ENCODE measurements at places on chromosomes 16 and 17. TPM values are rescaled to one million over a fixed set of nuclear protein-coding genes. Genes with fewer than 3 reads are reported as not detected.

DNA sequence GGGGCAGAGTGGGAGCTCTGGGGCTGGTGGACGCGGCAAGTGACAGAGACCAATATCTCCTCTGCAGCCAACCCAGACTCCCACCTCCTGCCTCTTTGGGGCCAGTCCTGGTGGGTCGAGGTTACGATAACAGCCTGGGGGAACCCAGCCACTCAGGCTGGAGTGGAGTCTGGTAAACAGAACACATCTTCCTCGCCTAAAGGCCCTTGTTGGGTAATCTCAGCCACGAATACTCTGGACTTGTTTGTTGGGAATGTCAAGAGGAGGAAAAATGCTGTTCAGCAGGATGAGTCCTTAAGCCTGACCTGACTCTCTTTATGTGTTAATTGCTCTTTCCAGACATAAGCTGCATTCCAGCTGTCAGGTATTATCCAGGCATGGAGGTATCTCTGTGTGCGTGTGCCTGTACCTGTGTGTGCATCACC, 8.0 kb upstream of the SPNS2 start:
- no peaks in the 10 kb centered on the region for H3K36me3 ChIP-seq
- H3K27ac ChIP-seq: no peak overlapping the region
- H3K4me1 ChIP-seq: no peaks in the 10 kb centered on the region
- no peak overlapping the region for H3K4me3 ChIP-seq
- no peaks in the 10 kb centered on the region for H3K27me3 ChIP-seq
- no peak for DNase-seq

GRCh38 chr16:87101903-87102302, 215.3 kb downstream of the C16orf95 start:
- H3K36me3 ChIP-seq: no peaks in the 10 kb centered on the region
- no peak overlapping the region for H3K4me3 ChIP-seq
- H3K27me3 ChIP-seq: no peaks in the 10 kb centered on the region
- H3K27ac ChIP-seq: no peak overlapping the region
- no peaks in the 10 kb centered on the region for H3K4me1 ChIP-seq
- no peak for DNase-seq

DNA sequence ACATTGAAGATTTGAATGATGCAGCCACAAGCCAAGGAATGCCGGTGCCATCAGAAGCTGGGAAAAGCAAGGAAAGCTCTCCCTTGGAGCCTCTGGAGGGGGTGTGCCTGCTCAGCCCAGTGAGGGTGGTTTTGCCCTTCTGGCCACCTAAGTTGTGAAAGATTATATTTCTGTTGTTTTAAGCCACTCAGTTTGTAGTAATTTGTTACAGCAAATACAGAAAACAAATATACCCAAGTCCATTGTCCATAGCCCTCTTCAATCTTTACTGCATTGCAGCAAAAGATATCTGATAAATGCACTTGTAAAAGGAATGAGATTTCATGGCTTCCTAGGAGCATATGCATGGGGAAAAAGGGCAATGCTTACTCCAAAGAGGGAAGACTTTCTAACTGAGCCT, 447.9 kb downstream of the HAPSTR1 start:
- no peaks in the 10 kb centered on the region for H3K4me1 ChIP-seq
- H3K4me3 ChIP-seq: no peak overlapping the region
- H3K27ac ChIP-seq: no peak overlapping the region
- no peaks in the 10 kb centered on the region for H3K27me3 ChIP-seq

The FBXW10B gene
- not detected for total RNA-seq

The ARHGAP44 gene
- 16.5 TPM for total RNA-seq

Data from ovary (tissue), 10 donors.